Caco-2 (cell line): ENCODE measurements at places on chromosomes 7 and 10.

DNA sequence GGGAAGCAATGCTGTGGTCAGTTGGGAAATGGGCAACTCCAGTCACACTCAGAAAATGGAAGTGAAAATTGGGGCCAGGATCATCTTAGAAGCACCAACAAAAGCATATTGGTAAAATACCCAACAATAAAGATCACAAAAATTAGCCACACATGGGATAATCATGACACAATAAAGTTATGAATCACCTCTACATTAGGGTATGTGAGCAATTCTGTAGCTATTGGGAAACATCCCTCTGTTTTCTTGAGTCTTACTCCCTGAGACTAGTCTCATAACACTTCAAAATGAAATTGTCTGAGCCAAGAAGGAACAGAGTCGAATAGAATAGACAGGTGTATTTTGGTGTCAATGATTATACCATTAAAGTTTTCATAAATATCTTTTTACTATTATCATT is 178.3 kb downstream of the DYNC1I1 start:
- no peak for DNase-seq

- no peak for DNase-seq
Measured at GRCh38 chr10:101330631-101331225, 23.2 kb upstream of the BTRC start.

DNA sequence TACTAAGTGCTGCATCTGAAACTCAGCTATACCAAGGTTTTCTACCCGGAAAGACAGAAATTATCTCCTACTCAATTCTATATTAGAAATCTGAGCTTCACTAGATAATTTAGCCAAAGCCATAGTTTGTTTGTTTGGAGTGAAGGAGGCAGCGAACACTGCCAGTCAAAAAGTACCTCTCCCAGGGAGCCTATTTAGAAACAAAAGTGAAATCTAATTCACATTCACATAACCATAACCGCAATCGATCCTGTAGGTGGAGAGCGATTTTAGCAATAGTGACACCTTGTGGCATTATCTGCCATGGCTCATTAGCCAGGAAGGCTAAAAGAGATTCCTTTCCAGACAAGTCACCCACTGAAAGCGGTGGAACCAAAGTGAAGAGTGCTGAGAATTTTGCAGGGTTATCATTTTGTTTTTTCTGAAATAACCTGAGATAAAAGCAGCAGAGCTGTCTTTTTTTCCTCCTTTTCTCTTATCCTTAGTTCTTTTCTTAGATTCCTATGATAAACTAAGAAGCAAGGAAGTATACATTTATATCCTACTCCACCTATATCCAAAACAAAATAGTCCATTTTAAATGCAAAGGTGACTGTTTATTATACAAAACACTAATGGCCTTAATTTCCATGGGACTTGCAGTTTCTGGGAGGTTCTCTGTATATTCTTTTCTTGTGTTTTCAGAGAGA is 83.7 kb upstream of the BET1 start:
- peak; percentile 54 for DNase-seq

GRCh38 chr7:103632005-103632639 is 186.1 kb upstream of the SLC26A5 start:
- no peak for DNase-seq

DNA sequence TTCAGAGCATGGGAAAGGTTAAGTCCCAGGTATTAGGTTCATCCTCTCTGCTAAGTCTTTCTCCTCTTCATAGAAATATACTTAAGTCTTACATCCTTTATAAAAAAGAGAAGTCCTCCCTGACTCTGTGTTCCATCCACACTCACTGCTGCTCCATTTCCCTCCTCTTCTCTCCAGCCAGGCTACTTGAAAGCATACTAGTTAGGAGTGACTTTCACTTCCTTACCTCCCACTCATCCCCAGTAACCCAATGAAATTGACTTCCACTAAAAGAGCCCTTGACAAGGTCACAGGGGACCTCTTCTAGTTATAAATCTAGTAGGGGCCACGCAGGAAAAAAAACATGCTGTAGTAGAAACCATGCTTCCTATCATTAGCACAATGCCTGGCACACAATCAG is 133.1 kb upstream of the AGK start:
- DNase-seq: no peak

GRCh38 chr10:110481919-110482318 is 15.8 kb upstream of the DUSP5 start:
- no peak for DNase-seq

DNA sequence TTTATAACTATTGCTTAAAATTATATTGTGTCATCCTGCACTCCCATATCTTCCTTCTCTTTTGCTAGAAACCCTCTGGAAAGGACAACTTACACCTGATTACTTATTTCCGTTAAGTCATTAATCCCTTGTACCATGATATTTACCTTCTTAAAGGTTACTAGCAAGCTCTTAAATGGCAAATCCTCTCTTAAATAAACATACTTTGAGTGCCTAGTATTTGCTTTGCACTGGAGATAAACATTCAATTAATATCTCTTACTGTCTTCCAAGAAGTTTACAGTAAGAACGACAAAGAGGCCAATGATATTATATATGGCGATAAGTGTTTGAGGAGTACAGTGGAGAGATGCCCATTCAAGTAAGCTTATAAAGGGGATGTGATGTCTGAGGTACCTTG is 278.3 kb downstream of the HGF start:
- no peak for DNase-seq

DNA sequence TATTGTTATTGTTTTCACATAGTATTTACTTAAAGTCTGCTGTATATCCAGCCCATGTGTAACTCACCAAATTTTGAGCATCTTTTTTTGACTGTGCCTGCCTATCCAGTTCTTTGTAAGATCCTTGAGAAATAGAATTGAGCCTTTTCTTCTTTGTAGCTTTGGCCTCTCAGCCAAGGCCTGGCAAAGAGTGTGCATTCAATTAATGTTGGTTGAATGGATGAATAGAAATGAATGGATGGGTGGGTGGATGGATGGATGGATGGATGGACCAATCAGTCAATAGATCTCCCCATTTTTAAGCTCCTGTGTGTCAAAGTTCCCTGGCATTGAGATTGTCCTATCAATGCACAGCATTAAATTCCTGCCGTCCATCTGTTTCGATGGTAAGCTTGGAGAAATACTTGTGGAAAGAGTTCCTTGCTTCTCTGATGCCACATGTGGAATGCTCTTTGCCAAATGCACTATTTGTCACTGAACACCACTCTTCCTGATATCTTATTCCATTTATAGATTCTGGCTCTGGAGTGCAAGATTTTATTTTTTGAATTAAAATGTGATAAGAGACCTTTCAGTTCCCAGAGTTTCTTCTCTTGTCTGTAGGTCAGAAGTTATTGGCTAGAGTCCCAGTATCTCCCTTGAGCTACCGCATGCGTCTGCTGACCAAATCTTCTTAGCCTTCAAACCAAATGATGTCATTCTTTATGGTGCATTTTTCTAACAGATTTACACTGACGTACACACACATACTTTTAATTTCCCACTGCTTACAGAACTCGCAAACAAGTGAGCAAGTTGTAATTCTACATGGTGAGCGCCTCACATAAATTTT is 20.7 kb upstream of the ADRB1 start:
- DNase-seq: no peak
